ENCODE measurements at places on chromosomes 2 and 18. TPM values are rescaled to one million over a fixed set of nuclear protein-coding genes. Genes with fewer than 3 reads are reported as not detected.

The ANKRD39 gene
- 27.3 TPM for total RNA-seq

The IL36B gene
- not detected for total RNA-seq

The SNRNP200 gene
- 181 TPM for total RNA-seq

The AOX1 gene
- 0.45 TPM for total RNA-seq

The PRR30 gene
- not detected for total RNA-seq
